ENCODE measurements at places on chromosomes 16 and 17.

DNA sequence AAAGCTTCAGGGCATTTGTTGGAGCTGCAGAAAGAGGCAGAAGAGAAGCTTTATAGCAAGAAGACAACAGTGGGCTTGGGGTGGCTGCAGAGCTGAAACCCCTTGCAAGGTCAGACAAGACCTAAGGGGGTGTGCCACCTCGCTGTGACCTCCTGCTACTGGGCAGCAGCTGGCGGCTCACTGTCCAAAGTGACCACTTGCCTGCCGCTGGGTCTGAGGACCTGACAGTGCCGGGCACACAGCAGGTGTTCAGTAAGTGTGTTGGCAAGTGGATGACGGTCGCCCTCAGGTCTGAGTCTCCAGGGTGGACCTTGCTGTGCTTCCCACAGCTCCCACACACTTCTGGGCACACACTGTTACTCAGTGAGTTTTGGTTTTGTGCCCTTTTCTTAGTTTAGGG lies 336.5 kb downstream of the C16orf95 start:
- no peak for DNase-seq

- peak; percentile 30 for DNase-seq
These were observed 3.6 kb upstream of the SLC16A5 start for GRCh38 chr17:75084039-75084660.

- DNase-seq, result no peak
These were observed 3.0 kb downstream of the ERN1 start for GRCh38 chr17:64126918-64127317.

- no peak for DNase-seq
These were observed 771.0 kb downstream of the KCNJ18 start for GRCh38 chr17:22463110-22463850.

- DNase-seq, result no peak
These were observed 64.9 kb upstream of the CORO6 start for GRCh38 chr17:29687596-29687995.

DNA sequence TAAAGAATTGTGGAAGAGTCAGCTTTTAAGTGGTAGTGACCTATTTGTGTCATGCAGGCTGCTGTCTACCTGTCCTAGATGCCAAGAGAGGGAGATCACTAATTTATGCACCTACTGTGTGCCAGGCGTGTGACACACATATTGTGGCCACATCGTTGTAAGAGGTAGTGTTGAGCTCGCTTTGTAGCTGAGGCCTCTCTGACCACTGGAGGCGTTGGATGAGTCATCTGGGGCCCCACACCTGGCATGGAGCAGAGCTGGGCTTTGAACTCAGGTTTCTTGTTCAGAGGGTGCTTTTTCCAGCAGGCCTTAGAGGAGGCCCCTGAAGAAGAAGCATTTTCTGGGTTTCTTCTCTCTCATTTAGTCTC lies 52.3 kb upstream of the LGALS9 start:
- DNase-seq, result peak; percentile 28

DNA sequence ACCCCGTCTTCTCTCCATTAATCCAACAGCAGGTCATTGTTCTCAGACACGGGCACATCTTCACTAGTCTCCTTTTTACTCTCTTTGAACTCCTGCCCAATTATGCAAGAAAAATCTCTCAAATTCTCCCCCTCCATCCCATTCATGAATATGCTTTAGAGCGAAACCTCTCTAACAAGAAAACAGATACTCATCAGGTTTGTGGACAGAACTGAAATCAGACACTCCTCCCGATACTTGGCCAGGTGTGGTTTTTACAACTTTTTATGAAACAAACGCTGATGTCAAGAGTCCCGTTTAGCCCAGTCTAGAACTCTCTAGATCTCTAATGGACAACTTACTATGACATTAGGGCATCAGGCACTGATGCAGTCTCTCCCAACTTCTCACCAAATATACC lies 40.9 kb downstream of the PIK3R5 start:
- DNase-seq, result no peak

DNA sequence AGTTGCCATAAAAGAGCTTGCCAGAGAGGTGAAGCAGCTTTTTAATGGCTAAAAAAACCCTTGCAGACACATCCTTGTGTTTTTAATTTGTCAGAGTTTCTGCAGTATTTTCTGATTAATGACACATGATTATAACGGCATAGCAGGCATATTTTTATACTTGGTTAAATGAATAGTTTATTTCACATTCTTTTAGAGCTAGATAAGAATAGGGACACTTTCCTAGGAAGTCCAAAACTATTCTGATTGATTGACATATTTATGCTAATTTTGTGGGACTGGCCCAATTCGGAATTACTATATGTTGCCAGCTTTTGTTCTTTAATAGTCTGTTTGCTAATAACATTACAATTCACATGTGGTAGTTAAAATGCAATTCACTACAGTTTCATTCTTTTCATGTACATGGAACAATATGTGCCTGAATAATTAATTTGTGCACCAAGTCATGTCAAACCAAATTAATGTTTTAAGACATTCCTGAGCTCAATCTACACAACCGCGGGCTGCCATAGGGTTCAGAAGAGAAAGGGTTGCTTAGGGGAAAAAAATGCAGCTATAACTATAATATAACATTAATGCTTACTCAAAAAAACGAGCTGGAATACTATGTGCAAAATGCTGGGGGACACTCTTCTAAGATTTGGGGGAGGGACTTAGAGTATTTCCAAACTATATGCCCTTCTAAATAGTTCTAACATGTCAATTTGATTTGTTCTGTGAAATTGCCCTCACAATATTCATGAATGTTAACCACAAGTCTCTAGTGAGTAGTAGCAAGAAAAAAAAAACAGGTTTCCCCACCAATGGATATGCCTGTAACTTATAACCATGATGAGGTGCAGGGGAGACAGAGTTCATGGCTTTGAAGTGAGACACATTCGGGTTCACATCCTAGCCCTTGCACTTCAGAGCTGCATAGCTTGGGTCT lies 305.4 kb downstream of the CEP112 start:
- peak; percentile 9 for DNase-seq

DNA sequence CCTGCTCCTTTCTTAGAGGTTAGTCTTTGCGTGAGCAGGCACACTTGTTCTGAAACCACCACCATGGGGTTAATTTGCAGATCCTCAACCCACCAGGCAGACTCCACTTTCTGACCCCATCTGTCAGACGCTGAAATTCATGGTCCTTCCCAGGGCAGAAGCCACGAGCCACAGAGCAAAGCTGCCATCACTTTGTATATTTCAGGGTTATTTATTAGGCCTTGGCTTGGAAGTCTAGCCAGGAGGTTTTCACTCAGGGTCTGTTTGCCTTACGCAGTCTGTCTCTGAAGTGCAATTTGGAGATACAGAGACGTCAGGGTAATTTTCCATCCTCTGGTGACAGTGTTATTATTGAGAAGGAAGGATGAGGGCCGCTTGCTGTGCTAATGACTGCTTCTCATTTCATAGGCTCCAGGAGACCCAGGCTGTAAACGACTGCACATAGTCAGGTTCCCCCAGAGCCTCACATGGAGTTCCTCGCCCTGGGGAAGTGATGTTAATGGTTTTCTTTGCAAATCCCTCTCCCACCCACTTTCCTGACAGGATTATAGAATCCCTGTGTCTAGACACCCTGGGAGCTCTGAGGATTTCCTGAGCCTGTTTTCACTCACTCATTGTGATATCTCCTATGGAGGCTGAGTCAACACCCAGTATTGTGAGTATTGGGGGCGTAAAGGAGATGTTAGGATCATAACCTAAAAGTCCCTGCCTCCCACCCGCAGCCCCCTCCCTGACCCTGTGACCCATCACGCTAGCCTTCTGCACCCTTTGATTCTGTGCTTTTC lies 269.0 kb downstream of the ABCC12 start:
- DNase-seq, result peak; percentile 61

DNA sequence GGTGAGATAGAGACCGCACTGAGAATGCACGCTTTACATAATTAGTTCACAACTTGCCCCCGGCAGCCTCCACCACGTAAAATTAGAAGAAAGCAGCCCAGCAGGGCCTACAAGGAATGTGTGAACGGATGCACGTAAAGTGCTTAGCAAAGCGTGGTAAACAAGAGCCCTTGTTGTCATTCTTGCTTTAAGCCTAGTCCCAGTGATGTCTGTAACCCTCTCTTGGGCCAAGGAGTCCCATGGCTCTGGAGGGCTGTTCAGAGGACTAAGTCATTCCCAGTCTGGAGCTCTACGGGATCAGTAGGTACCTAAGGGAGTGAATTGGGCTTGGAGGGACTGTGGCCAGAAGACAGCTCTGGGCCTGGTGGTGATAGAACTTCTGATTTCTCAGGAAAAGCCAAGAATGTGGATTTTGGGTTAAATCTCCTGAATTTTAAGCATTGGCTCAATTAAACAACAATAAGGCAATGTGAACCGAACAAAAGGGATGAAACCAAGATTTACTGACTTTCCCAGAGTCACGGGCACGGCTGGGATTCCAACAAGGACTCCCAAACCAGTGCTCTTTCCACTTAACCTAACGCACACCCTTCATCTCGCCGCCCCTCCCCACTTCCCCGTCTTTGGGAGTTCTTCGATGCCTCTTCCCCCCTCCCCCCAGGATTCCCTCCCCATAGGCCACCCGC lies 775 bp upstream of the CHP2 start:
- no peak for DNase-seq

DNA sequence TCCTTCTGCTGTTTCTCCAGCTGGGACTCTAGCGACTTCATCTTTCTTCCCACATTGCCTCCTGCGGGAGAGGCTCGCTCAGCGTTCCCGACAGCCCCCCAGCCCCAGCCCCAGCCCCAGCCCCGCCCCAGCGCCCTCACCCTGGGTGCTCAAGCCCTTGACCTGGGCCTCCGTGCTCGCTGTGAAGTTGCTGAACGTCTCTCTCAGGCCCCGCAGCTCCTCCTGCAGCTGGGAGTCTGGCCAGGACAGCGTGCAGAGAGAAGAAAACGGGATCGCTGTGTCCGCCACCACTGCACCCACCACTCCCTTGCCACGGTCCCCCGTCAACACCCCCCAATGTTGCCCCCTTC lies 2.4 kb downstream of the ASGR1 start:
- DNase-seq, result no peak

GRCh38 chr16:84496991-84497390 lies 7.5 kb downstream of the MEAK7 start:
- no peak for DNase-seq

GRCh38 chr16:3121851-3122467 lies 9.6 kb downstream of the ZNF205 start:
- no peak for DNase-seq

- DNase-seq, result no peak
These were observed 23.7 kb upstream of the MED9 start for GRCh38 chr17:17453088-17453487.

DNA sequence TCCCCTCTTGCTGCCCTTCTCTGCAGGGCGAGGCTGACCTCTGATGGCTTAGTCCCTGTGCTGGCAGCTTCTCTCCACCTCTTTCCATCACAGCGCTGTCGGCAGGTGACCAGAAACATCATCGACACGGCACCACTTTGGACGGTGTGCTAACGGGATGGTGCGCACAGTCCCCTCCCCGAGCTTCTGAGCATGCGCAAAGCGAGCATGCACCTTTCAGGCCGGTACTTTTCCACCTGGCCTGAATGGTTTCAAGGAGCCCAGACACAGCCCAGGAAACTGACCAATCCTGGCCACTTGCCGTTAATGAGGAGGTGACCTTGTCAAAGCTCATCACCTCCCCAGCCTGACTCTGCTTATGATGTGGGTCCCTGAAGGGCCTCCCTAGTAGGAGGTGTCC lies 54.8 kb downstream of the MGAT5B start:
- no peak for DNase-seq

DNA sequence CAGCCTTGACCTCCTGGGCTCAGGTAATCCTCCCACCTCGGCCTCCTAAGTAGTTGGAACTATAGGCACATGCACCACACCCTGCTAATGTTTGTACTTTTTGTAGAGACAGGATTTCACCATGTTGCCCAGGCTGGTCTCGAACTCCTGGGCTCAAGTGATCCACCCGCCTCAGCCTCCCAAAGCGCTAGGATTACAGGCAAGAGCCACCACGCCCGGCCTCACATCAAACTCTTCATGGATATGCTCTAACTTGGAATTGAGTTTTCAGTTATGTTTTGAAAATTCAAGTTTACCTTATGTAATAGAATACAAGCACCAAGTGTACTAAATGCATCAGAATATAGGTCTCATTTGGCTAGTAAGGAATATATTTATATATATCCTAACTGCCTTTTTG lies 119.6 kb downstream of the BRIP1 start:
- no peak for DNase-seq

DNA sequence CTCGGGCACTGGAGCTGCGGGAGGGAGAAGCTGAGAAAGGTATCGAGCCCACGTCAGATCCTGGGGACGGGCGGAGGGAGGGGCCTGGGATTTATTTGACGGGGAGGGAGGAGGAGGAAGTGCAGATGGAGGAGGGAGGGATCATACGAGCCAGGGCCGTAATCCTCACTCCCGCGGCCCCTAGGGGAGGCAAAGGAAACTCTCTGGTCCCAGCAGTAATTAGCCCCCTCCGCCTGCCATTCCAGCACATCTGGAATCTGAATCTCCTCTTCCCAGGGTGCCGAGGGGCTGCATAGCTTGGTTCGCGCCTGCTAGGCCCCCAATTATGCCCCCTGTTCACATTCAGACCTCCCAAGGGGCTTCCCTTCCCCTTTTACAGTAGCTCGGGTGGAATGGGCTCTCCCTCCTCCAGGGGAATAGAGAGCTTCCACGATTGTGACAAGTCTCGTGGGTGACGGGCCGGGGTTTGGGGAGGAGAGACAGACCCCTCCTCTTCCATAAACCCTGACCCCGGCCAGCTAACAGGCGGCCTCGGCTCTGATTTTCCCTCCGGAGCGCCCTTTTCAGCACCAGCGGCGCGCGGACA lies at the start of gene SEZ6L2:
Gene SEZ6L2 (minus strand): TSS at position 35 of the 586 bp plus-strand sequence. CDS start 531 bp downstream, outside the sequence.
- DNase-seq, result peak; percentile 94

GRCh38 chr16:46427340-46428107 lies 193.7 kb downstream of the SHCBP1 start:
- no peak for DNase-seq

DNA sequence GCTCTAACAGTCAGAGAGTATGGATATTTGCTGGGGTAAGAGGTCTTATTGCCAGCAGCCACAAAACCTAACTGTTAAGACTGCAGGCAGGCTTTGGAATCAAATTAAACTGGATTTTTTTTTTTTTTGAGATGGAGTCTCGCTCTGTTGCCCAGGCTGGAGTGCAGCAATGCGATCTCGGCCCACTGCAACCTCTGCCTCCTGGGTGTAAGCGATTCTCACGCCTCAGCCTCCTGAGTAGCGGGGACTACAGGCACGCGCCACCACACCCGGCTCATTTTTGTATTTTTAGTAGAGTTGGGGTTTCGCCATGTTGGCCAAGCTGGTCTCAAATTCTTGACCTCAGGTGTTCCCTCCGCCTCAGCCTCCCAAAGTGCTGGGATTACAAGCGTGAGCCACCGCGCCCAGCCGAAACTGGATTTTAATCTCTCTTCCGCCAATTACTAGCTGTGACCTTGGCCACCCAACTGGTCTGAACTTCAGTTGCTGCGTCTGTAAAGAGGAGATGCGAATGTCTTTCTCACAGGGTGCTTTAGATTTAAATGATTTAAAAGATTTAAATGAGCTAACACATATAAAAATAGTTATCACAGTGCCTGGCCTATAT lies 842 bp downstream of the MRPL10 start:
- no peak for DNase-seq

Data from NCI-H226 (cell line).